ENCODE measurements at places on chromosomes 5 and 9.

DNA sequence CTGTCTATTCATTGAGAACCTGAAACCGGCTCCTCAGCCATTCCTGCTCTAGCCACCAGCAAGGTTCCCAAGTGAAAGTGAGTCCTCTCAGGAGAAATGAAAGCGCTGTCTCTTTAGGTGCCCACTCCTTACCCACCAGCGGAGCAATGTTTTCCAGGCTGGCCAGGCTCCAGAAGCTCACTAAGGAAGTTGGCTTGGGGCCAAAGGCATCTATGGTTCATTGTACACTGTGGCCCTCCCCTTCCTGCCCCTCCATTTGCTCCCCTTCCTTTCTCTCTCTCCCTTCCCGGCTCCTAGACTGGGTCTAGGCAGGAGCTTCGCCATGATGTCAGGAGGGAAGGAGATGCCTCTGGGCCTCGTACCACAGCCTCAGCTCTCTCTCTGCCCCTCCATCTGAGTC, 1.1 kb upstream of the GABRP start:
- DNase-seq = no peak

GRCh38 chr5:54108136-54108535, 202.2 kb downstream of the ARL15 start:
- DNase-seq = no peak

DNA sequence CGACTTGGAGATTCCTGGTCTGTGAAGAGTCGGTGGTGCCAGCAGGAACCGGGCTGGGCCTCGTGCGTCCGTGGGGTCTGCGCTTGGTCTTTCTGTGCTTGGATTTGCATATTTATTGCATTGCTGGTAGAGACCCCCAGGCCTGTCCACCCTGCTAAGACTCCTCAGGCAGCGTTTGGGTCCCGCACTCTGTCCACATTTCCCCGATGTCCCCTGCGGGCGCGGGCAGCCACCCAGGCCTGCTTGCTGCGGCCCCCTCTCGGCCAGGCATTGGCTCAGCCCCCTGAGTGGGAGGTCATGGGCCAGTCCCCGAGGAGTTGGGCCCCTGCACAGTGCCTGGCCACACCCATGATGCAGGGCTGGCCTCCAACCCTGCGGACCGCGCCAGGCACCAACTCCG, 27.4 kb upstream of the CTNND2 start:
- no peak for DNase-seq

DNA sequence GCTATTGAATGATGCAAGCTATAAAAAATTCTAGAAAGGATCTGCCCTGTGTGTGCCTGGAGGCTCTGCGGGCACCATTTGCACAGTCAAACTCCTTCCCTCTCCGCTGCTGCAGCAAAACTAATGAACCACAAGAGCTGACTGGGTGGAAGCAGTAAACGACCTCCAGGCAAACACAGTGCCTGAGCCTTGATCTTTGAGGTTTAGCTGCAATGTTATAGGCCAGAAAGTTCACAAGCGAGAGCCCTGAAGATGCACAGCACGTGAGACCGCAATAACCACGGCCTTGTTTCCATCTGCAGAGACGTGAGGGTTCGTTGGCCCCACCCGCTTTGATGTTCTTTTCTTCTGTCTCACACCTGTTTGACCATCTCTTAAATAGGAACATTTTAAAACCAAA, 69.2 kb upstream of the S1PR3 start:
- DNase-seq = no peak

GRCh38 chr9:13787234-13787833, 507.8 kb upstream of the MPDZ start:
- no peak for DNase-seq

GRCh38 chr9:3856592-3856991, 330.8 kb upstream of the RFX3 start:
- no peak for DNase-seq

DNA sequence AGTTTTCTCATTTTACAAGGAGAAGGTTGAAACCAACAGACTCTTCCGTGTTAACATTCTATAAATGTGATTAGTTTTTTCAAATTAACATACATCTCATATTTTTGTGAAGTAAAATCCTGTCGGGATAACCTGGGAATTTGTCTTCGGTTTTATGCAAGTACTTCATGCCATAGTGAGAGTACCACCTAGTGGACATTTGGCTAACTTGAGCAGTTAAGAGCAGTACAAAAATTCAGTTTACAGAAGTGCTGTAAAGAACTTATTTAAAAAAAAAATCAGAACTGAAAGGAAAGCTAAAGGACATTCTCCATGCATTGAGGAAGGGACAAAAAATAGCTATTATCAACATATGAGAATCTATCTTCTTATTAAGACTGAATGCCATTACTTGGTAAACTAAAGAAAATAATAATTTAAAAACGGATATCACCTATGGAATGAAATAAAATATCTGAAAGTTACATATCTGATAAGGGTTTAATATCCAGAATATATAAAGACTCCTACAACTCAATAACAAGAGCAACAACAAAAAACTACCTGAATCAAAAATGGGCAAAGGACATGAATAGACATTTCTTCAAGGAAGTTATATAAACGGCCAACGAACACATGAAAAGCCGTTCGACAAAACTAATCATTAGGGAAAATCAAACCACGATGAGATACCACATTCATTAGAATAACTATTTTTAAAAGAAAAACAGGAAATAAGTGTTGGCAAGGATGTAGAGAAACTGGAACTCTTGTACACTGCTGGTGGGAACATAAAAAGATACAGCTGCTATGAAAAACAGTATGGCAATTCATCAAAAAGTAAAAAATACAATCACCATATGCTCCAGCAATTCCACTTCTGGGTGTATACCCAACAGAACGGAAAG, 117.0 kb upstream of the GNA14 start:
- no peak for DNase-seq

DNA sequence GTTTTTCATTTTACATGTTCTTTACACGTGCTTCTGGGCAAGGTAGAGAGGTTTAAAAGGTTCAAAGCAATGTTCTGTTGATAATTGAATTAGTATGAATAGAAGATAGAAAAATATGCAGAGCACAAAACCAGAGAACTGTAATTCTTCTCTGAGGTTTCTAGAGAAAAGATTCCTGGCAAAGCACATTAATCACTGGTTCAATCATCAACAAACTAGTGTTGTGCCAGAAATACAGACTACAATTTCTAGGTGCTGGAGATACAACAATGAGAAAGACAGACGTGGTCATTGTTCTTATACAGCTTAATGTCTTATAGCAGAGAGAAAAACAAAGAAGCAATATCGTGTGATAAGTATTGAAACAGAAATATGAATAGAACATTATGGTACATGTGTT, 25.5 kb downstream of the MEGF9 start:
- no peak for DNase-seq

- DNase-seq = no peak
These were observed 80.1 kb upstream of the LPAR1 start for GRCh38 chr9:111118256-111118948.

- peak; percentile 60 for DNase-seq
These were observed 52.8 kb downstream of the CAST start for GRCh38 chr5:96714951-96715451.

- DNase-seq = no peak
These were observed 41.9 kb downstream of the SLC22A5 start for GRCh38 chr5:132411304-132412013.

DNA sequence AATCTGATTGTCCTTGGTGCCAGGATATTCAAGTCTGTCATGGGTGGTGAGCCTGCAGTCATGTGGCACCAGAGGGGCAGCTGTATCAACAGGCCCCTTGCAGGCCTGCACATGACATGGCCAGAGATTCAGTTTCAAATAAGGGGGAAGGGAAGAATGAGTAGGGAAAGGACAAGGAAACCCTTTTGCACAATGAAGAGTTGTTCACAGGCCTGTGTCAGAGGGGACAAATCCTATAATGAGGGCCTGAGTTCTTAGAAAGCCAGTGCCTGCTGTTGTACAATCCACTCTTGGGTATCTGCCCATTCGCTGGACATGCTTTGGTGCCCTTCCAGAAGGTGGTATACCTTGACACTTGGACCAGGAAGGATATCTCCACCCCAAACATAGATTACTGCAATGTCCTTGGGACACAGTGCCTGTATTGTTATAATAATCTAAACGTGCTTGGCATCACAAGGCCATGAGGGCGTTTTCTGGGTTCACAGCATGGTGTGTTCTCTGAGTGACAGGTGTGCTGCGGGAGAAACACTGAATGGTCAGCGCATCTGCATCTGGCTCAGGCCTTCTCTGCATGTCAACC, 1.9 kb upstream of the TMEM171 start:
- no peak for DNase-seq

GRCh38 chr5:124956471-124957029, 210.1 kb upstream of the ZNF608 start:
- DNase-seq = no peak

DNA sequence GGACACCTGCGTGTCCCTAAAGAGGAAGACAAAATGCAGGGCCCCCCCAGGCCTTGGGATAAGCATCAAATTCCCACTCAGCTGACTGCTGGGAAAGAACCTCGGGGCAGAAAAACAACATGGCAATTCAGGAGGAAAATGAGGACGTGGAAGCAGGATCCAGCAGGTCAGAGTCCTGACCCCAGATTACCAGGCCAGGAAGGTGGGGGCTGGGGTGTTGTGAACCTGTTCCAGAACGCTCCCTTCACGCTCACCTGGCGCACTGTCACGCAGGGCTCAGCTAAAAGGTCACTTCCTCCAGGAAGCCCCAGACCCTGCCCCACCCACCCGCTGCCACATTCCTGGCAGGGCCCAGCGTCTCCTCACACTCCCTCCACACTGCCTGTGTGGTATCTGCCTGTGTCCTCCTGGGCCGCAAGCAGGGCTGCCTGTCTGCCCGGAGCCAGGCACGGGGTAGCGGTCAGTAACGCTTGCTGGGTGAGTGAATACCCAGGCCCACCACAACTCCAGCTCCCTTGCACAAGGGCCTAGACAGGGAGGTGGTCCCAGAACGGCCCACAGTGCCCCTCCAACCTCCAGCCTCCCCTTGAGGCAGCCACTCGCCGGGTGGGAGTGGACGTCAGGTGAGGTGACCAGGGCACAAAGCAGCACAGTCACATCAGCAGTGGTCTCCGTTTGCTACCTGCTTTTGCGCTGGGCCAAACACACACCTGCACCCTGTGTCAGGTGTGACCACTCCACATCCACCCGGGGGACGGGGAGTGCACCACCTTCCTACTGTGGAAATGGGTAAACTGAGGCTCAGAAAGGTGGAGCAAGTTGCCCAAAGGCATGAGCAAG, 18.1 kb downstream of the VAV2 start:
- DNase-seq = no peak

DNA sequence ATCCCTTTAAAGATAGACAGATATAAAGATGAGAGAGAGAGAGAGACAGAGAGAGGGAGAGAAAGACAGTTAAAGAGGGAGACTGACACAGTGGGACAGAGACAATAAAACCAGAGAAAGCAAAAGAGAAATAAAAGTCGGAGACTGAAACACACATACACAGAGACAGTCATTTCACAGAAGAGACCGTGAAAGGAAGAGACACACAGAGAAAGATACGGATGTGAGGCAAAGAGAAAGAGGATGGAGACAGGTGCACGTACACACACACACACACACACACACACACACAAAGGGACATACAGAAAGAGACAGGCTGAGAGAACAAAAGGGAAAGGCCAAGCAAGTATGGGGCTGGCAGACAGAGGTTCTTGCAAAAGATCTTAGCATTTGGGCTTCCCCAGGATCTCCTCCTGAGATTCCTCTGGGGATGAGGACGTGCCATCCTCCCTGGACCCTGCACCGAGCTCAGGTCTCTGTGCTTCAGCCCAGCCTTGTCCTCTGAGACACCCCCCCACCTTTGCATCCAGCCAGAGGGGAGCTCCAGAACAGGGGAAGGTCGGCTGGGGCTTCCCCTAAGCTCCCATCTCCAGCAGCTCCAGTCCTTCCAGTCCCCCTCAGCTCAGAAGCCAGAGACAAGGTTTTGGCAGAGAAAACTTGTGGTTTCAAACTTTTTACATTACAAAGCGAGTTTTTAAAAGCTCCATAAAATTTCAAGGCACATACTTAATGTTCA, 318.4 kb upstream of the PANK3 start:
- DNase-seq = no peak

- DNase-seq = no peak
These were observed 27.1 kb downstream of the ASPN start for GRCh38 chr9:92455217-92455616.

DNA sequence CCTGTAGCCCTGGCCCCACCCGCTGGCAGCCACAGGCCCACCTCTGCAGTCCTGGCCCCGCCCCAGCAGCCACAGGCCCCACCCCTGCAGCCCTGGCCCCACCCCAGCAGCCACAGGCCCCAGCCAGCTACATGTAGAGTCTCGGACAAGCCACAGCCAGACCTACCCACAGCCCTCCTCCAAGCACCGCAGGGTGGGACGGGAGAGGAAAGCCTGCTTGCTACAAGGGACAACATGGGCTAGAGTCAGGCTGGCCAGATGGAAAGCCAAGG, 49.5 kb upstream of the SARDH start:
- DNase-seq = no peak

- DNase-seq = peak; percentile 15
These were observed 119.6 kb upstream of the NFIB start for GRCh38 chr9:14433351-14434157.

DNA sequence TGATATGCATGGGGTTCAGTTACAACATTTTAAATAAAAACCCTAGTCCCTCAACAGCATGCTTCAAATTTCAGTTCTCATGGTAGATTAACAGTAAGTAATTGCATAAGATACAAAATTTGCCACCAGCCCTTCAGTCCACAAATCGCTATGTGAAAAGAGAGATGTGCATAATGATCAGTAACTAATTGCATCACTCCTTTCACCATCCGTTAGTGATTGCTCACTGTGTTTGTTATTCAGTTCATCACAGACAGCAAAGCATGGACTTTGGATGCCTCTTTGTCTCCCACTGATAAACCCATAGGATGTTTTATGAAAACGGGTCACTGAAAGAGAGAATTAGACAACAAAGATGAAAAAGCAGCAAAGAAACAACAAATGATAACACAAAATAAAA, 103.2 kb downstream of the MCTP1 start:
- no peak for DNase-seq

- no peak for DNase-seq
These were observed 7.9 kb upstream of the FOXE1 start for GRCh38 chr9:97845130-97845529.

DNA sequence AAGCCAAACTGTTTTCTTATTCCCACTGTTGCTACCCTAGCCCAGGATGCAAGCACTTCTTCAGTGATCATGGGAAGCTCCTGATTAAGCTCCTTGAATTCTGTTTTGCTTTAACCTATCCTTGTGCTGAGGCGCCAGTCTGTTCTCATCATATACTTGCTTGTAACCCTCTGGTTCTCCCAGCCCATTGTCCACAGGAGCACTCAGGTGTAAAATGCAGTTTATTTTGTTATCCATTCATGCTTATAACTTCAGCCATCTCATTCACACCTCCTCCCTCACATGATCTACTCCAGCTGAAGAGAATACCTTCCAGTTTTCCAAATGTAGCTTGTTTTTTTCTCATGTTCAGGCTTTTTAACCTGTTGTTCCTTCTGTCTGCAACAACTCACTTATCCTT, 402.1 kb upstream of the BRINP1 start:
- no peak for DNase-seq

DNA sequence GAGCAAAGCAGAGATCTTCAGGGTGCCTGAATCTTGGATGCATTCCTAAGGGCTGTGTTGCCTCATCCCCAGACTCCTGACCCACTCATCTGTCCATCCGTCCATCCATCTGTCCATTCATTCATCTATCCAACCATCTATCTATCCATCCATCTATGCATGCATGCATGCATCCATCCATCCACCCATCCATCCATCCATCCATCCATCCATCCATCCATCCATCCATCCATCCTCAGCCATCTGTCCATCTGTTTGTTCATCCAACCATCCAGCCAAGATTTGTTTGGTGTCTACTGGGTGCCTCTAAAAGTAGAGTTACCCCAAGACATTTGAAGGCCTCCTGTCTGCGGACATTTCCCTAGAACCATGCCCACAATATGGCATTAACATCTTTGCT, 27.7 kb upstream of the BARHL1 start:
- DNase-seq = no peak

Data from Panc1 (cell line).